Activated CD4-positive, alpha-beta T cell treated with anti-CD3 and anti-CD28 coated beads, Interleukin-2, amount 10 ng/mL, durations not matched to agents 7 days and 5 days (primary cell): ENCODE measurements at places on chromosomes 12 and 14. TPM values are rescaled to one million over a fixed set of nuclear protein-coding genes. Genes with fewer than 3 reads are reported as not detected.

Gene POU6F1
- 6.3 TPM for total RNA-seq

GRCh38 chr14:92528486-92529100, 15.0 kb downstream of the RIN3 start:
- DNase-seq, result no peak

Gene OLR1
- not detected for total RNA-seq

Gene RAD9B
- 0.99 TPM for total RNA-seq

GRCh38 chr12:100324498-100324897, 32.4 kb upstream of the SLC17A8 start:
- DNase-seq, result no peak

DNA sequence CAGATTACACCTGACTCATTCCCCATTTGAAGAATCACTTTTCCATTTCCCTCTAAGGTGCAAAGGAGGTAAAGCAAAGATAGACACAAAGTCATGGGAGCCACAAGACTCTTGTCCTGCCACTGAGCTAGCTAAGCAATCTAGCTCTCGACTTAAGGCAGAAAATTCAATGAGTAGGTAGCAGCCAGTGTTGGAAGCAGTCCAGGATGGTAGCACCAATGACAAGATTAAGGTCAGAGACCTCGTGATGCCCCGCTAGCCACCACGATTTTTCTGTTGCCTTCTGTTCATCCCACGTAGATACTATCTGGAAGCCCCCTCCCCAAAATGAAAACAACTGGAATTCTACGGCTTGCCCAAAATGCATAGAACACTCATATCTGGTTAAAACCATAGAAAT, 1.4 kb downstream of the VAMP1 start:
- DNase-seq, result no peak

Gene ESYT1
- total RNA-seq, result 367 TPM
